NCI-H69 (cell line): ENCODE measurements at places on chromosomes 11 and 22.

- no peak for DNase-seq
These were observed 11.9 kb downstream of the IPO7 start for GRCh38 chr11:9396310-9396709.

DNA sequence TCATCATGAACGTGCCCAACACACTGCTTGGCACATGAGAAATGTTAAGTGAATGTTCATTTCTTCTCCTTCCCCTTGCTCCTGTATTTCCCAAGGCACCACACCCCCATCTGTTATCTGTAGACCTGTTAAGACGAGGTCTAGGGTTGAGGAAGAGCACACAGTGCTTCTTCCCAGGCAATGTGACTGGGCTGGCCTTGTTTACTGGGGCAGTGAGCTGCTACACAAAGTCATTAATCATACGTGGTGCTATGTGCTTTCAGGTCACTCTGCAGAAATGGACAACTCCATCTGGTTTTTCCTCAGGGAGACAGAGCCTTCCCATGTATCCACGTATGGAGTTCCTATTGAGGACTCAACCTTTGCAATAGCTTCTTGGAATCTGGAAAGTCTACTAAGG lies 118.7 kb downstream of the KCNC1 start:
- DNase-seq = peak; percentile 26

DNA sequence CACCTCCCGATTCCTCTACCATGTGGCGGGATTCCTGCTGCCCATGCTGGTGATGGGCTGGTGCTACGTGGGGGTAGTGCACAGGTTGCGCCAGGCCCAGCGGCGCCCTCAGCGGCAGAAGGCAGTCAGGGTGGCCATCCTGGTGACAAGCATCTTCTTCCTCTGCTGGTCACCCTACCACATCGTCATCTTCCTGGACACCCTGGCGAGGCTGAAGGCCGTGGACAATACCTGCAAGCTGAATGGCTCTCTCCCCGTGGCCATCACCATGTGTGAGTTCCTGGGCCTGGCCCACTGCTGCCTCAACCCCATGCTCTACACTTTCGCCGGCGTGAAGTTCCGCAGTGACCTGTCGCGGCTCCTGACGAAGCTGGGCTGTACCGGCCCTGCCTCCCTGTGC lies 10.5 kb downstream of the CXCR5 start:
- no peak for DNase-seq

- DNase-seq = no peak
These were observed 77.9 kb downstream of the KCNQ1 start for GRCh38 chr11:2522631-2523255.

DNA sequence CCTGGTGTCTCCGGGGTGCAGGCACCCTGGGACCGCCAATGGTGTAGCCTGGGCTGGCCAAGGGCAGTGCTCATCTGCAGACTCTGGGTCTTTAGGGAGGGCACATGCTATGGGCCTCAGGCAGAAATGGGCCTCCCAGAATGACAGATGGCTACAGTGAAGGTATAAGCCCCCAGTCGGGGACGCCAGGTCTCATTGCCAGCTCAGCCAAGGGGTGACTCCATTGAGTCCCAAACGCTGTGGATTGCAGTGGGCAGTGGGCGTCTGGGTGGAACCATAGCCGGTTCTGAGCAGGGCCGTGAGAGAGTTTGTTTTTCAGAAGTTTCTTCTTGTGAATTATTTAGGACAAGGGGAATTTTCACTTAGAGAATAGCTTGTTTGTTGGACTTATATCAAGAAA lies 516.9 kb downstream of the TBC1D22A start:
- DNase-seq = no peak

DNA sequence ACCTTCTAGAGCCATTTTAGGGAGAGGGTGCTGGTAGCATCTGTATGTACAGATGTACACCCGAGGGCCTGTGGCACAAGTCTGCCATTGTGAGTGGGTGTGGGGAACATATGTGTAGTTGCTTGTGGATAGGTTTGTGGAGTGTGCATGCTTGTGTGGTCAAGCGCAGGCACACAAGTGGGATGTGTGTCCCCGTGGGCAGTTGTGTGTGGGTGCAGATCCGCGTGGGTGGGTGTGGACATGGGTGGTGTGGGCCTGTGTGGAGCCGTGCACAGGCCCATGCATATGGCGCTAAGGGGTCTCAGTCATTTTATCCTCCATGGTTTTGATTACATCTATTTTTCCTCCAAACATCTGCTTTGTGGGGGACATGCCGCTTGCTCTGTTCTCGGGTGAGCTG lies 28.8 kb downstream of the ALX4 start:
- no peak for DNase-seq

DNA sequence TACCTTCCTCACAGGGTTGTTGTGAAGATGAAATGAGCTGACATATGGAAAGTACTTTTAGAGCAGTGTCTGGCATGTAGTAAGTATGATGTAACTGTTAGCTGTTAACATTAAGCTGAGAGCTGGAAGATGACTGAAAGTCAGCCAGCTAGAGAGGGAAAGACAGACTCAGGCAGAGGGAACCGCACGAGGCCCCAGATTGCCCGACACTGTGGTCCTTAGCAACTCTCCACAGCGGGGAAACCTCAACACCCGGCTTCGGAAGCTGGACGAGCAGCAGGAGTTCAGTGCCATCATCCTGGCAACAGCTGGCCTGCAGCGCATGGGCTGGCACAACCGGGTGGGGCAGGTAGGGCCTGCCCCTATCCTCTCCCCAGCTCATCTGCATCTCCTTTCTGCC lies 6.5 kb downstream of the HMBS start:
- peak; percentile 42 for DNase-seq

GRCh38 chr22:49503321-49503720 lies 324.4 kb downstream of the BRD1 start:
- DNase-seq = no peak

DNA sequence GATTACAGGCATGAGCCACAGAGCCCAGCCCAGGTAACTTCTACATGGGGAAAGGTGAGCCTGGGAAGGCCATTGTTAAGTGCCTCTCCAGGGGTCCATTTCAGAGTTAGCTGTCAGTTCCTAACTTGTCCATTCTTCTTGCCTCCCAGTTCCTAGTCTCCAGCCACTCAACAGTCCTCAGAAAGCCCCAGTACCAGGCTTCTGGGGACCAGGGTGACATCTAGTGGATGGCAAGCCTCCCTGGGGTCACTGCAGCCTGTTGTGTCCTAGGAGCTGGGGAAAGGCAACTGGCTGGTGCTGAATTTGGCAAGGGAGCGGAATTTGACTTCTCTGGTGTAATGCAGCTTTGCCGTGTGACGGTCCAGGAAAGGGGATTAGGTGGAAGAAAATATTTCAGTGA lies 2.1 kb downstream of the LGALS12 start:
- peak; percentile 10 for DNase-seq

- DNase-seq = no peak
These were observed 7.6 kb upstream of the RASGRP2 start for GRCh38 chr11:64751580-64751979.

DNA sequence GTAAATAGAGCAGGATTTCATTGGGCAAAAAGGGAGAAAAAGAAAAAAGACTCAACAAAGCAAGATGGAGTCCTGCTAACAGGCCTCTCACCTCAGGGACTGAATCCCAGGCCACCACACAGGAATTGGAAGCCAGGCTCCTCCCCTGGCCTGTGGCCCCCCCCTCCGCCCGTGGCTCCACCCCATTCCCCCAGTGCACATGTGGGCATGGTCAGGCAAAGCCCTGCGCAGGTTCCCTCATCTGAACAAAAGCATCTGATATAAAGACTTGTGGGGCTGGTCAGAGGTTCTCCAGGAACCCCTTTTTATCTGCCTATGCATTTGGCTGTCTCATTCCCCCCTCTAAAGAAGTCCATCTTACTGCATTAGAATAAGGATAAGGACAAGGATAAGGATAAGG lies 46.0 kb upstream of the PAK1 start:
- DNase-seq = no peak

- no peak for DNase-seq
These were observed 140.6 kb upstream of the RASSF10 start for GRCh38 chr11:12868315-12869073.

- no peak for DNase-seq
These were observed 381.2 kb downstream of the MN1 start for GRCh38 chr22:27420195-27420816.

- no peak for DNase-seq
These were observed 262.7 kb downstream of the ETS1 start for GRCh38 chr11:128324531-128325141.

- peak; percentile 45 for DNase-seq
These were observed 15.0 kb downstream of the SLC35E4 start for GRCh38 chr22:30650508-30651116.
